ENCODE measurements at places on chromosomes 4 and X. TPM values are rescaled to one million over a fixed set of nuclear protein-coding genes. Genes with fewer than 3 reads are reported as not detected.

Gene ODAM
- not detected for total RNA-seq

Gene NIPAL1
- 7.2 TPM for total RNA-seq

Gene COL4A5
- 80.7 TPM for total RNA-seq

Gene WFS1
- 10.1 TPM for total RNA-seq

Gene DNAAF6
- total RNA-seq = not detected

Gene ZNF827
- 8.2 TPM for total RNA-seq

Gene ABLIM2
- 4.6 TPM for total RNA-seq

Gene TRPC3
- not detected for total RNA-seq

Gene GASK1B
- 3.1 TPM for total RNA-seq

Measured in tracheal epithelial cell (primary cell).